ENCODE measurements at places on chromosomes 2 and 18.

GRCh38 chr2:198004921-198005829, 200.8 kb downstream of the PLCL1 start:
- no peak for DNase-seq

DNA sequence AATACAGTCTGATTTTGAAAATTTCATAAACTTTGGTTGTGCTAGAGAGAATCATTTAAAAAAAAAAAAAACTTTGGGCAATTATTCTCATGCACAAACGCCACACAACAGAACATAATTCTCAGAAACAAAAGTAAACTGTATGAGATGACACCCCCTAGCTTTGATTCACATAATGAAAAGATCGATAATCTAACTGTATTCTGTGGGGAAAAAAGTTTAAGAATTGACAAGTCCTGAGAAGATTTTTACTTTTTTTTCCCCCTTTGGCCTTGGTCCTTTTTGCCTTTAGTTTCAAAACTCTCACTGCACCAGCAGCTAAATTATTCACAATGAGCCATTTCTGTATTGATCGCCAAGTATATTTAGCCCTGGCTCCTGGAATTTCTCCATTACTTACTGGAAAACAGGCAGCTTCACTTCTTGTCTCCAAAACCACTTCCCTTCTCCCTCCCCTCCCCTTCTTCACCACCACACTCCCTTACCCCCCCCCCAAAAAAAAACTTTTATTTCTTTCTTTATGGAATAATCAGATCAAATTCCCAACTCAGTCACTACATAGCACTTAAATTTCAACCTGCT, 2.0 kb downstream of the IKZF2 start:
- DNase-seq, result no peak

DNA sequence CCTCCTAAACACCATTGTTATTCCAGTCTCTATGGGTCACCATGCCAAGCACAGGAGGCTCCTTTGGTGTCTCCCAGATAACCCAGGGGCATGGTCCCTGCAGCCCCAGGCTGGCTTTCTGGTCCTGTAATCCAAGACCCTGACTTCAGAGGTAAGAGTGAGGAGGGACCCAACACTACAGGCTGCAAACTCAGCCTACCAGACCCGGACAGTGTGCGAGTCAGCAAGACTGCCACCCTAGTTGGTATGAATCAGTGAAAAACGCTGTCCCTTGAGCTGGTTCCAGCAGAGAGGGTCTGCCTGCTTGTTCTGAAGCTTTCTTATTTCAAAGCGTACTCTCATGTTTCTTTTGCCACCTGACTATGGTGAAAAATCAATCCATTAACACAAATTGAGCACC, 47.6 kb upstream of the ZFP36L2 start:
- no peak for DNase-seq

DNA sequence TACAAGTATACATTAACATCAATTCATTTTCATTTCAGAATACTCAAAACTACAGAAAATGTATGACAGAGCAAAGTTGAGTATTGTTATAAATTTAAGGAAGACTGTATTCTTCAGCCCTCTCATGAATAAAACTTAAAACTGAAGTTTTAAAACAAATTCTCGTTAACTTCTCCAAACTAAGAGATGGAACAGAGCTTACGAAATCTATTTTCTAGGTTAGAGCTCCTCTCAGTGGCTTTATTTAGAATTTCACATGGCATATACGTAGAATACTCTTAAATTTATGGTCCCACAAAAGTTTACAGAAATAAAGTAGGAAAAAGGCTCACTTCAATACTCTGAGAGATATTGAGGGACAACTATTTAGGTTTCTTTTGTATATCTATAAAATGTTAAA, 612.1 kb downstream of the KCNJ3 start:
- DNase-seq, result no peak

- DNase-seq, result no peak
These were observed 27.7 kb upstream of the MAPRE3 start for GRCh38 chr2:26942543-26943295.
